AG09309 (cell line): ENCODE measurements at places on chromosomes 6 and 20.

- peak; percentile 13 for DNase-seq
Measured at GRCh38 chr6:51959744-51960383, 127.5 kb downstream of the PKHD1 start.

GRCh38 chr6:38353310-38354036 lies 286.3 kb downstream of the BTBD9 start:
- no peak for DNase-seq

DNA sequence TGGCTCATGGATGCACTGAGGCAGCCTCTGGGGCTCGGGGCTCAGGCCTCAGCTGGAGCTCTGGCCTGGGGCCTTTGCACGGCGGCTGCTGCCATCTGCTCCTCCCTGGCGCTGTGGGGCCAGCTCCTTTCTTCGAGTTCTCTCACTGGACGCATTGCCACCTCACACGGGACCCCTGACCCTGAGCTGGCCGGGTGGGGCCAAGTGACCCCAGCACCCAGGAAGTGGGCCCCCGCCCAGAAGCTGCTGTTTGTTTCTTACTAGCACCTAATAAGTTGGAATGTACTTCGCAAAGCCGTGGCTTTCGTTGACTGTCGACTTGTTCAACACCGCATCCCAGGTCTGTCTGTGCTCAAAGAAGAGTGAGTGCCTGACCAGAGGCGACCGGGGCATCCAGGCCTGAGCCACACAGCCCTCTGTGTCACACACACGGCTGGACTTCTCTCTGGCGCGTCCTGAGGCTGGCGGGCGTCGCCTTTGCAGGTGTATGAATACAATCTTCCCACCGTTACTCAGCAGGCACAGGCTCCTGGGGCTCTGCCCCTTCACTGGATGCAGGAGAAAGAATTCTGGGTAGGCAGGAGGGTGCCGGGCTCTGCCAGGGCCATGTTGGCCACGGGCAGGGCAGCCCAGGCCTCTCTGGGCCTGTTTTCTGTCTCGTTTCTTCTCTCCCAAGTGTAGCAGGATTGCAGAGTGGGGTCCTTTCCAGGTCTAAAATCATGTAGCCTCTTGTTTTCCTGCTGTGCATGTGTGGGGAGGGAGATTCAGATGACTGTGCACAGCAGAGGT lies 112.9 kb downstream of the DLL1 start:
- no peak for DNase-seq

DNA sequence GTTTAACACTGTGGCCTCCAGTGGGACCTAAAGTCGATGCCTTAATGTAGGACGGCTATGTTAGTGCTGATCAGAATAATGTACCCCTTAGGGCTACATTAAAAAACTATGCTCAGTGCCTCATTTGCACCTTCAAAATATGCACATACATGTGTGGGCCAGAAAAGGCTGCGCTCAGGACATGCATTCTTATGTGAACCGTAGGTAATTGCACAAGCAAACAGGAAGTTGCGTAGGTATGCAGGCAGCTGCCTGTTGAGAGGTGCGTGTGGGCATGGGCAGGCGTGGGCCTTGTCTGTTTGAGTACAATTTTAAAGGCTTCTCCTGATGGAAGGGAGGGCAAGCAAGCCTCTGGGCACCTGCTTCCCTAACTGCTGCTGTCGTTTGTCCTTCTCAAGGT lies 116.2 kb upstream of the JAG1 start:
- no peak for DNase-seq

GRCh38 chr6:21634582-21634981 lies 41.0 kb downstream of the SOX4 start:
- peak; percentile 91 for DNase-seq

DNA sequence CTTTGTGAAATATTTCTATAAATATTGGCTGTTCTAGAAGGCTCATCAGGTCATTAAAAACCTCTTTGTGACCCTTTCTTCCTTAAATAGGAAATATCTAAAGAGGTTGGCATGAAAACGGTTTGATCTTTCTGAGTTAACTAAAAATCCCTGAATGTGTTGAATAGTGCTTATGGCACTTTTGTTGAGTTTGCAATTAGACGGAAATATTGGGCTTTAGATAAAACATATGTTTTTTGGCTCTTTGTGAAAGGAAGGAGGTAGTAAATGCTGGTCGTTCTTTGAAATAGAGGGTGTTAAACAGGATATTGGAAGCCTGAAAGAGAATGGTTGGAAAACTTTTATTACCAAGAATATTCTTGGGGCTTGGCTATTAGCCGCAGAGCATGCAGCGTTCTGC lies 163.0 kb downstream of the ARID1B start:
- no peak for DNase-seq

- DNase-seq = no peak
Measured at GRCh38 chr6:122423734-122424133, 24.3 kb downstream of the HSF2 start.

GRCh38 chr20:23826541-23827021 lies at the start of gene CST2:
TSS of gene CST2 (minus strand) at chr20:23826729. CDS start at chr20:23826660, 69 bp downstream.
- DNase-seq = no peak

DNA sequence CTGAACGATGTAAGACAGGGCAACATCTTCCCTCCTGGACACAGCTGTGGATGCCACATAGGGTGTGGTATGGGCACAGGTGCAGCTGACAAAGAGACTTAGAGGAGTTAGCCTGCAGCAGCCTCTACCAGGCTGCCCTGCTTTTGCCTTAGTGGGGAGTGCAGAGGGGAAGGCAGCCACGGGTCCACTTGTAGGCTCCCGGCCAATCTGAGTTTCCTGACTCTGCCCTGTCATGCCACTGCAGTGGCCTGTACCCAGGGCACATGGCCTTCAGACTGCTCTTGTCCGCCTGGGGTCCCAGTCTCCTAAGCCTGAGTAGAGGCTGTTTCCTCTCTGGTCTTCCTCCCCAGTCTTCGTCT lies 17.1 kb upstream of the CST9L start:
- DNase-seq = no peak

DNA sequence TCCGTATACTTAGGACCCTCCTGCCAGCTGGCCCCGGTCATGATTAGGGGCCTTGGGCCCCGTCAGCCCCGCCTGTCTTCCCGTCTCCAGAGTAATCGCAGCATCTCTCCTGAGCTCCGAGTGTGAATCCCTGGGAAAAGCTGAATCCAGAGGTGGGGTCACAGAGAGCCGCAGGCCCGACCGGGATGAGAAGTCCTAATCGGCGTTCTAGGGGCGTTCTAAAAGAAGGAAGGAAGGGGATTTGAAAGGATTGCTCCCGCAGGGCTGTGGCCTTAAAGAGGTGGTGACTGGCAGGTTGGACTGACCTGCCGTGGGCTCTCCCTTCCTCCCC lies 371 bp downstream of the HMGN4 start:
- DNase-seq = no peak

DNA sequence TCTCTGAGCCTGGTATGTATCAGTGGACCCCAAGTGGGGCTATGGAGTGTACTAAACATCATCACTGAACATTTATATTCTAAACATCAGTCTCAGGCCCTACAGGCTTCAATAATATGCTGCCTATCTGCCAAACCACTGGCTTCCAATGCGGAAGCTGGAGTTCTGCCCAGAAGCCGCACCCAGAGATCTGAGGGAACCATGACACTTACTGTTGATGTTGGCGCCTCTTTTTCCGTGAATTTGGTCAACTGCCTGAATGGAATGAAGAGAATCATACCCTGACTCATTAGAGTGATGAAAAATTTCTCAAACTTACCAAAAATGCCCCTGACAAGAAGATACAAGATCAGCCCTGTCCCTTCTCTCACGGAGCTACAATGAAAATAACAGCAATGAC lies 66.2 kb downstream of the SLC22A23 start:
- DNase-seq = peak; percentile 95

GRCh38 chr6:97040355-97040860 lies 115.9 kb downstream of the KLHL32 start:
- DNase-seq = no peak

GRCh38 chr20:723756-724155 lies 44.5 kb downstream of the SLC52A3 start:
- no peak for DNase-seq

DNA sequence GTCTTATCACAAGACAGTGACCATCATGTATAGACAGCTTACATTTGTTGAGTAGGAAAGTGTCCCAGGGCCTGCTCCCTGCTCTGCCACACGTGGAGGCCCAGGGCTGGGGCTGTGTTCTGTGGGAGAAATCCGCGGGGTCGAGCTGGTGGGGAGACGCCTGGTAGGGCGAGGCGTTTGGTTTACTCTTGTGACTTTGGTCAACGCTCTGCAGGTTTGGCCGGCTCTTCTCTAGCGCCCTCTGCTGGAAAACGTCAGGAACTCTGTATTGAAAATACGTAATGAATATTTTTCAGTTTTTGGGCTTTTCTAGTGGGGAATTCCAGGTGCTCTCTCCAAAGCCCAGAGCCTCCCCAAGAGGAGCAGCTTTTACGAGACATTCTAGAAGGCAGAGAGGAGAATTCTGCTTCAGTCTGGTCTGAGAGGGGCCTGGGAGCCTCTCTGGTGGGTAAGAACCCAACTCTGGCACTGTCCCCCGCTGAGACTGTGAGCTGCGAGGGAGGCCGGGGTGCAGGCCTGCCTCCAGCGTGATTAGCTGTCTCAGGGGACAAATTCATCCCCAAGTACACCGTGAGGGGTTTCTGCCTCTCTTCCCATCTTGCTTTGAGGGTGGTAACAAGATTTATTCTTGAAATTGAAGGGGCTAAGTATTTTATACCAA lies 112.6 kb upstream of the RALGAPA2 start:
- no peak for DNase-seq

- DNase-seq = no peak
Measured at GRCh38 chr6:168737014-168737413, 296.0 kb downstream of the SMOC2 start.

DNA sequence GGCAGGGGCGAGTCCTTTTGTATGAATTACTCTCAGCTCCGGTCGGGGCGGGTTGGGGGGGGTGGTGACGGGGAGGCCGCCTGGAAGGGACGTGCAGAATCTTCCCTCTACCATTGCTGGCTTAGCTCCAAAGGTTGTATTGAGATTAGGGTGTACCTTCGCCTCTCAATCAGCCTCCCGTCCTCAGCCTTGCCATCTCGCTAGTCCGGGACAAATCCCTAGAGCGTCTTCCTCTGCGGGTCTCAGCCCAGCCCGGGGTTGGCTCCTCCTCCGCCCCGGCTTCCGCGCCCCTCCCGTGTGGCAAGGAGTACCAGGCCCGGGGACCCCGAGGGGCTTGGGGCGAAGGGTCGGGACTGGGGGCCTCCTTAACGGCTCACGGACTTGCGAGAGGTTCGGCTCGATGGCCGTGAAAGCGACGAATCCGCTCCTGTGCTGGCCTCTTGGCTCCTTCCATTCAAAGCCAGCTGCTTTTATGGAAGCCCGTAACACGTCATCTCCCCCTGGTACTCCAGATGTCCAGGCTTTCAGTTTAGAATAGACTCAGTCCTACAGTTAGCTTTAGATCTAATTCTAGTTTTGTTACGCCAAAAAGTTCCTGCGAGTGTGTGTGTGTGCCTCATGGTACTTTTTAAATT lies 636 bp upstream of the EEF1A1 start:
- peak; percentile 59 for DNase-seq

DNA sequence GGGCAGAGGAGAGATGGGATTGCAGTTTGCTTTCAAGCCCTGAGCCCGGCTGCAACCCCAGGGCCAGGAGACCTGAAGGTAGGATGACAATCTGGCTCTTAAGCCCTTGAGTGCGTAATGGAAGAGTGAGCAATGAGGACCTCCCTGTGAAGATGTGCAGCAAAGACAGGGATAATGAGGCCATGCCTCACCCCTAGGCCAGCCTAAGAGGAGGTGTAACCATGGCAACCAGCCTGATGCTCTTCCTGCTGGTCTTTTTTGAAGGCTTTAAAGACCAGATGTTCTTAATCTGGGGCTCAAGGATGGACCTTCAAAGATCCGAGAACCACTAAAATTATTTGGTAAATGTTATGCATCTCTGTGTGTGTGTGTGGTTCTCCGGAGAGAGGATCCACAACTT lies 8.2 kb downstream of the ARHGAP40 start:
- DNase-seq = no peak

DNA sequence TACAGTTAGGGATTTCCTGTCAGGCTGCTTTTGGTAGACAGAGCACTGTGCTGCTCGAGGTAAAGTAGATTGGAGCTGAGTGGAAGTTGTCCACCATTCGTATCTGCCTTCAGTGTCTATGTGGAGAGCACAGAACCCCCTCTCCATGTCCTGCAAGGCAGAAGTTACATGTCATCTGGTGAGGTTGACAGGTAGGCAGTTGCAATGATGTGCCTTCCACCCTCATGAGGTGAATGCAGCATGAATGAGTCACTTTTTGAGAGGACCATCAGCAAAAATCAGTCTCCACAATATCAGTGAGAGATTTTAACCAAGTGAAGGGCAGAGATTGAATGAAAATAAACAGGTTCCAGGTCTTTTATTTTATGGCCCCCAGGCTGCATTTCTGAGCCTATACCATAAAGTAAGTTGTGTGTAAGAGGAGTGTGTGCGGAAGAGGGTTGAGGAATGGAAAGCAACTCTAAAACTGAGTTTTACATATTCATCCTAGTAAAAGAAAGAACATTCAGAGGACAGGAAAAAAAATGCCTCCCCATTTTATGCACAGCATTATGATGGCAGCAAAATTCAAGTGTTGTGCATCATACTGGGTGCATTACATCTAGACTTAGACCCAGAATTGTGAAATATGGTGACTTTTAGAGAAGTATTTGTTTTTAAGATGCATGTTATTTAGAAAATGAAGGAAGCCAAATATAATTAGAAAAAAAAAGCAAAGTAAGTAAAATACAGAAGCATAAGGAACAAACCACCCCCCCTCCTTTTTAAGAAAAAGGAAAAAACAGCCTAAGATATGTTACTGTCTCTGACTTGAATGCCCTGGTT lies 15.8 kb downstream of the TRAPPC3L start:
- no peak for DNase-seq

- no peak for DNase-seq
Measured at GRCh38 chr6:88662163-88662580, 301.2 kb downstream of the RNGTT start.

- DNase-seq = no peak
Measured at GRCh38 chr6:27138837-27139755, 108.4 kb upstream of the PRSS16 start.

DNA sequence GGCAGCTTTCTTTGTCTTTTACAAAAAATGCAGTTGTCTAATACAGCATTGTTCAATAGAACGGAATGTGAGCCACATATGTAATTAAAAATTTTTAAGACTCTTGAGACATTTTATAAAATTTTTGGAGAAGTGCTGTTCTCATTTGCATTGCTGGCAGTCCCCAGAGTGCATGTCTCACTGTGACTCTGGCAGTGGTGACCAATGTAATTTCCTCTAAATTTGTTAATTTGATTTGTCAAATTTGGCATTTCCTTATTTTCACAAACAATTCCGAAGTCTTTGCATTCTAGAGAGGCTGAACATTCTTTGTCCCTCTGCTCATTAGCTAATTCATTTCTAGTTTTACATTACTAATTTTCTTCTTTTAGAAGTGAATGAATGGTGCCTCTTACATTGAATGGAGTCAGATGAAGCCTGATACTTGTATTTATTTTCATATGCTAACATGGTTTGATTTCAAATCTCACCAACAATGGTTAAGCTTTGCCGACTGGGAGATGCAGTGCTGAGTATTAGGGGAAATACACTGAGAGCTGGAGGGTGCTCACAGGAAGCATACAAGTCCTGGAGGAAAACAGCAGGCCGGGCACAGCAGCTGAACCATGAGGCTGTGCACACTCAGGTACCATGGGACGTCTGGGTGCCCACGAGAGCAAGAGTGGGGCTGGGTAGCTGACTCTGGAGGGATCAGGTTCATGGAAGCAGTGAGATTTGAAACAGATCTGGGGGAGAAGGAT lies 68.5 kb upstream of the ARMC2 start:
- no peak for DNase-seq

- DNase-seq = no peak
Measured at GRCh38 chr6:112286010-112286409, 31.6 kb upstream of the LAMA4 start.
